Articular chondrocyte of knee joint (primary cell): ENCODE measurements at places on chromosomes 2 and 18. TPM values are rescaled to one million over a fixed set of nuclear protein-coding genes. Genes with fewer than 3 reads are reported as not detected.

RAPGEF4 gene
- 1.2 and 1.3 TPM in 2 replicates for total RNA-seq

SCG2 gene
- 5.4 and 6.8 TPM in 2 replicates for total RNA-seq

SLC1A4 gene
- total RNA-seq: 59.7 and 83.9 TPM in 2 replicates

LYPD6B gene
- total RNA-seq: 0.52 and 2.4 TPM in 2 replicates

THADA gene
- total RNA-seq: 39.1 and 49.1 TPM in 2 replicates

MAP3K19 gene
- total RNA-seq: not detected in 2 replicates

MGAT4A gene
- 0.32 and 1.2 TPM in 2 replicates for total RNA-seq

ALPG gene
- total RNA-seq: not detected in 2 replicates
